Renal cortex interstitium (tissue), 15 donors: ENCODE measurements at places on chromosomes 5 and 9.

- DNase-seq, result no peak
Measured at GRCh38 chr5:26572480-26572879, 465.9 kb downstream of the CDH9 start.

DNA sequence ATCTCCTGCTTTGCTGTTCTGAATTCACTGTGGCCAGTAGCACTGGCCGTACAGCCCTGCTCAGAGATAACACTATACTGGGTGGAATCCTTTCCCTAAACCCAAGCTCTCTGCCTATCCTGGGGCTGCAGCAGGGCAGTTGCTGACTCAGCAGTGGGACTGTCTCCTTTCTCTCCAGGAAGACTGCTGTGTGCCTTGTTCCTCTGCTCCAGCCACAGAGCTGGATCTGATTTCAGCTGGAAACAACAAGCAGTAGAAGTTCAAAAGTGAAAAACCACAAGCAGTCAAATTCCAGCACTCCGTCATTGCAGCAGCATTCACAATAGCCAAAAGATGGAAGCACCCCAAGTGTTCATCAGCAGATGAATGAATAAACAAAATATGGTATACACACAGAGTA lies 105.0 kb downstream of the FBXL7 start:
- DNase-seq, result no peak

DNA sequence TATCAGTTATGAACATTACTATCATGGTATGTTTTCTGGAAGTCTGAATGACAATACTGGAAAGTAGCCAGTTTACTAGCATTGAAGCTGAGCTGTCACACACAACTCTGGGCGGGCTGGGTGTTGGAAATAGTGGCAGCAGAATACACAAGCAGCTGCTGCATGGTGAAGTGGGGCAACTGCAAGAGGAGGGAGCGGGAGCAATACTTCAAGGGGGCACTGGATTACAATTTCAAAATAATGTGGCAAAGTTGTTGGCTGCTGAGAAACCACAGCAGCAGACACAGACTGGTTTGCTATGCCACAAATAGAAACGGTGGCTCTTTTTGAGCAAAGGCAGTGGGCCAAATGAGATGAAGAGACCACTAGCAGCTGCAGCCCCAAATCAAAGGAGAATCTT lies 350.2 kb downstream of the KIAA0825 start:
- DNase-seq, result no peak

GRCh38 chr5:82319651-82320376 lies 41.7 kb upstream of the RPS23 start:
- DNase-seq, result no peak

DNA sequence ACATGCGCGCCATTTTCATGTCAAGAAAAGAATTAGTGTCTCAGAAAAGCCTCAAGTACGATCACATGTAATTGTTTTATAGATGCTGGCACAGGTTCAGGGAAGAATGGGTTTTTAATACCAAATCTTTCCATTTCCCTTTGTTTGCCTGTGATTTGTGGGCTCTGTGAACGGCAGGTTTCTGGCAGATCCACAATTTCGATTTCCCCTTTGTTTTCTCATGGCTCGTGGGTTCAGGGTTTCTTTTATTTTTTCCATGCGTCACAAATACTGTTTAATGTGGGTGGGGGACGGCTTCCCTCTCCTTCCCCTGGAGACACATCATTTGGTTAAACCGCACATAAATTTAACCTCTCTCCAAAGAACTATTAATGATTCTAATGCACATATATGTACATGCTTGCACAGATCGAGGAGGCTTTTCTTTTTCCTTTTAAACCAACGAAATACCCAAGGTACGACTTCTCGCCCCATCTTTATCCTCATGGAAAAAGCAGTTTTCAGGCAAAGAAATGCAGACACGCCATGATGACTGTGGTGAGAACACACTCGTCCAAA lies 195.9 kb downstream of the SLIT3 start:
- no peak for DNase-seq

- no peak for DNase-seq
Measured at GRCh38 chr5:144710637-144711036, 540.0 kb downstream of the KCTD16 start.

DNA sequence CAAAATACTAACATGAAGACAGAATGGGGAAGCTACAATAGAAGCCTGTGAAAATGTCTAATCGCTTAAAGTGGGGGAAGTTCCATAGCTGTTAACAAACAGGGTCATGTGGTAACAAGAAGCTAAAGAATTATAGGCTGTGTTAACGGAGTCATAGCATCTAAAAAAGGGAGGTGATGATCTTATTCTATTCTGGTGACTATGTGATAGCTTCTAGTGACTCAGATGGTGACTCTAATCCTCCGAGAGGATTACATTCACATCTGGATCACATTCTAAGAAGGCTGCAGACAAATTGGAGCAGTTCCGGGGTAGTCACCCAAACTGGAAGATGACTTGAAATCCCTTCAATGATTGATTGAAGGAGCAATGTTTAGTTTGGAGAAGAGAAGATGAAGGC lies 142.1 kb downstream of the LIFR start:
- no peak for DNase-seq

GRCh38 chr9:101451498-101451897 lies 15.9 kb upstream of the ALDOB start:
- DNase-seq, result no peak

DNA sequence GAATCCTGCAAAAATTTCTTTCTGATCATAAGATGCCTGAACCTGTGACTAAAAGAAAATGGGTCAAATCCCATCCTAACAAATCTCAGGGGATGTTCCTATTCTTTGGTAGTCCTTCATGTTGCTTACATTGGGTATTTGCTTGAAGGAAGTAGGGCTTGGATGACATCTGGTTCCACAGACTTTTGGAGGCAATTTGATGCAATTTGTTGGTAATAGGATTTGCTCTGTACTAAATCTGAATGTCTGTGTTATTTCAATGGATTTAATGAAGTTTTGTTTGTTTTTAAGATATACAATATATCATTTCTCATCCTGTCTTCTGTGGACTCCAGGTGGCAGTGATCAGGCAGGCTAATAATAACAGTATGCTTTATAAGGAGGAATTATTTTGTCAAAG lies 457.9 kb downstream of the ZSWIM6 start:
- no peak for DNase-seq

DNA sequence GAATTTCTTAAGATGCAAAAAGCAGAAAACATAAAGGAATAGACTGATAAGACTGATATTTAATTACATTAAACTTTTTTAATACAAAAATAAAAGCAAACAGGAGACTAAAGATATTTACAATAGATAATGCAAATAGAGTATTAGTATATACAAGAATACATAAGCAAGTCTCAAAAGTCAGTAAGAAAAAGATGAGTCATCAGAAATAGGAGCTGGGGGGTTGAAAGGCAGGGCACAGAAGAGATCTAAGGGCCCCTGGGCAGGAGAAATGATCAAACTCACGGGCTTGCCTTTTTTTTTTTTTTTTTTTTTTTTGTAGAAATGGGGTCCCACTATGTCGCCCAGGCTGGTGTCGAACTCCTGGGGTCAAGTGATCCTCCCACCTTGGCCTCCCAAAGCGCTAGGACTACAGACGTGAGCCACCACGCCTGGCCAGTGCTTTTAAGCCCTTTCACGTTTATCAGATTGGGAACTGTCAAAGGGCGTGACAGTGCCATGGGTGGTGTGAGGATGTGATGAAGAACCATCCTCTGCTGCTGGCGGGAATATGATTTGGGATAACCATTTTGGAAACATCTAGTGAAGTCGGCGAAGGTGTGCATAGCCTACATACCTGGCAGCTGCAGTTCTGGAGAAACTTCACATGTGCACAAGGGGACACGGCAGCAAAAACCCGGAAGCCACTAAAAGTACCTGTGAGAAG lies 126.1 kb downstream of the CACNA1B start:
- no peak for DNase-seq

- DNase-seq, result no peak
Measured at GRCh38 chr9:76643399-76644117, 120.7 kb upstream of the PCA3 start.

DNA sequence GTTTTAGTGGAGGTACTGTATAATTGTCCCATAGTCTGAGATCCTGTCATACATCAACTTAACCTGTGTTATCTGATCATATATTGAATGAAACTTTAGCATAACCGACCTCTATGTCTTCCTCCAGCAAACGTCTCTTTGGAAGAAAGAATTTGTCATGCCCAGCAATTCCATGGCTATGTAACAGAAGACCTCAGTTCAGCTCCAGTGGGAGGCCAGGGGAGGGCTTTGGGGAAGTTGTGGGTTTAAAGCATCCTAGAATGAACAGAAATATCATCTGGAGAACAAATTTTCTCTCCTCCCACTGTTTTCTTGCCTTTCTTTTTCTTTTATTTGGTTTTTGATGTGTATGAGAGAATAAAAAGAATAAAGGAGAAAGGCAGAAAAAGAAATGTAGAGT lies 164.5 kb downstream of the GAS1 start:
- no peak for DNase-seq

GRCh38 chr9:87855061-87855460 lies 27.6 kb upstream of the SPATA31E1 start:
- no peak for DNase-seq

DNA sequence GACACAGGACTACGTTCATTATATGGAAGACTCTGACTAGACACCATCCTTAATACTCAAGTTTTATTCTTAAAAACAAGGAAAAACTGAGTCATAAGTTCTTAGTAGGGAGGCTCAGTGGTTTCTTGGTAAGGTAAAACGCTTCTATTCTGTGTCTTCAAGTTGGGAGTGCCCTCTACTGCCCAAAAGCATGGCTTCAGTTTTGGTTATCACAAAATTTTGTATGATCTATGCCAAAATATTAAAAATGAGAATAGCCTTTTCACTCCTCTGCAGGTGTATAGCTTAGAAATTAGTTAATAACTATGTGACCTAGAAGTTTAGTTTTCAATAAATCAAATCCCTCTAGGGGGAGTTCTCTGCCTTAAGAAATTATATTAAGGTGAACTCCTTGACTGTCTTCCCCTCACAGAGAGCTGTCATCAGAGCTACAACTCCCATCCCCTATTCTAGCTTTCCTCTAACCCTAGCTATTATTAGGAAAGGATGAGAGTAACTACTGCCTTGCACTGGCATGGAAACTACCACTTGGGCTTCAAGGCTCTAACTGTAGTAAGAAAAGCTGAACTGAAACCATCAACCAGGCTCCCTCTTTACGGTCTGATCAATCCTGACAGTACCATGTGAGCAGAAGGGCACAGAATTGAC lies 189.7 kb downstream of the GNAQ start:
- DNase-seq, result no peak

GRCh38 chr5:91225848-91226686 lies 157.1 kb downstream of the ARRDC3 start:
- DNase-seq, result no peak

DNA sequence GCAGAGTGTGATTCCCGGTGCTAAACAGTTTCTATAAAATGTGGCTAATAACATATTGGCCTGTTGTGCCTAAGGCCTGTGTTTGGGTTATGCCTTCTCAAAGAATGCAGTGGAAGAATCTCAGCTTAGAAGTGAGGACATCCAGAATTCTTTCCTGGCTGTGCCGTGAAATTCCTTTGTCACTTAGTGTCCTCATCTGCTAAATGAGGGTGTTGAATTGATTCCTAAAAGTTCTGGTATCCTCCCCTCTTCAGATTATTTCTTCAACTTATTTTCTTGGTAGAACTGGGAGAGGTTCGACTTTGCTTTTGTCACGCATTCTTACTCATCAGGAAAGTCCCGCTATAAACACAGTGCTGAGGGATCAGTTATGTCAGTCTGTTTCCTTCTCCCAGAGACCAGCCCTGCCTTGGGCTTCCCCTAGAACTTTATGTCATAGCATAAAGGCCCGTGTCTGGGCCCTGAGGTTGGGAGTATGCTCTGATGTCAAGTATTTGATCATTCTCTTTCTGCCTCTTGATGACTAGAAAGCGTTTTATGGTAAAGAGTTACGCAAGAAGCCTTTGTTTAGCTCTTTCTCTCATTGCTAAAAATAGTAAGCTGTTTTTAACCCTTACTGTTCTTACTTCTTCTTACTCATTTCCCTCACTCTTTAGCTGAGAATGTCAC lies 29.5 kb downstream of the MTAP start:
- no peak for DNase-seq

DNA sequence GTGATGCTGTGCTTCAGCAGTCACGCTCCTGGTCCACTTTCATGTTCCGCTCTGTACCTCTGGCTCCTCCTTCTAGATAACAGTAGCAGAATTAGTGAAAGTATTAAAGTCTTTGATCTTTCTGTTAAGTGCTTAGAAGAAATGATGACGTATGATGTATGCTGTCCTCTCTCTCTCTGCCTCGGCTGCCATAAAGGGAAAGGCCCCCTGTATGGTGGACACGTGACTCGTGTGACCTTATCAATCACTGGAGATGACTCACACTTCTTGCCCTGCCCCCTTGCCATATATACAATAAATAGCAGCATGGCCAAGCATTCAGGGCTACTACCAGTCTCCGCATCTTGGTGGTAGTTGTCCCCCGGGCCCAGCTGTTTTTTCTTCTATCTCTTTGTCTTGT lies 100.3 kb downstream of the SYK start:
- DNase-seq, result no peak

GRCh38 chr9:22463205-22463604 lies 16.6 kb downstream of the DMRTA1 start:
- no peak for DNase-seq

DNA sequence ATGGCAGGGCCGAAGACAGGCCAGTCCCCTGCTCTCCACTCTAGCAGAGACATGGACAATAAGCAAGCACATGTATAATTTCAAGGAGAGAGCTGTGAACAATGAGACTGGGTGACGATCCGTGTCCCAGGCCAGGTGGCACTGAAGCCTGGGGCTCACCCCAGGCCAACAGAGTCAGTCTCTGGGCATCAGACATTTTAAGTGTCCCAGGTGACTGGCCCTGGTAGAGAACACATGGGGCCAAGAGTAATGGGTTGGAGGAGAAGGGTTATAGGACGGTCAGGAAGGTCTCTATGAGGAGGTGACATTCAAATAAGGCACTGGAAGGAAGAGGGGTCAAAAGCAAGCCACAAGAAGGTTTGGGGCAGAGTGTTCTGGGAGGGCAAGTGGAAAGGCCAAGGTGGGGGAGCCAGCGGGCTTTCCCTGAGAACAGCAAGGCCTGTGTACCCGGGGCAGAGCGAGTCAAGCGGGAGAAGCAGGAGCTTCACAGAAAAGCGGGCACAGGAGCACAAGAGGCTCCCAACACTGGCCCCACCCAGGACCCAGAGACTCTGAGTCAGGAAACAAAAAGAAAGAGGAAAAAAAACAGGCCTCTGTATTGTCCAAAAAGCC lies 1.1 kb upstream of the AKNA start:
- DNase-seq, result no peak

- no peak for DNase-seq
Measured at GRCh38 chr5:93337138-93337537, 243.9 kb downstream of the NR2F1-AS1 start.

- no peak for DNase-seq
Measured at GRCh38 chr9:17520268-17521064, 58.4 kb upstream of the SH3GL2 start.

DNA sequence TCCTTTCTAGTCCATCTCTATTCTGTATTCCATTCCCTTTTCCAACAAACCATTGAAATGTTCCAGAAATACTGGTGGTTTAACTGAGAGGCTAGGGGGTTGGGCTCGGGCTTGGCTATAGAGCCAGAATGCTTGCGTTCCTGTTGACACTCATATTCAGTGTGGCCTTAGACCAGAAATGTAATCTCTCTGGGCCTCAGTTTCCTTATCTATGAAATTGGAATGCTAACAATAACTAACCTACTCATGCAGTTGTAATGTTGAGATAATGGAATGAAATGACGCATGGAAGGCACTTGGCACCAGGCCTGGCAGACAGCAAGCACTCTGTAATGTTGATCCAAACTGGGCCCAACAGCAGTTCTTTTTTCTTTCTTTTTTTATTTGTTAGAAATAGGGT lies 26.8 kb downstream of the JADE2 start:
- DNase-seq, result no peak
